ENCODE measurements at places on chromosomes 7 and 10. TPM values are rescaled to one million over a fixed set of nuclear protein-coding genes. Genes with fewer than 3 reads are reported as not detected.

DNA sequence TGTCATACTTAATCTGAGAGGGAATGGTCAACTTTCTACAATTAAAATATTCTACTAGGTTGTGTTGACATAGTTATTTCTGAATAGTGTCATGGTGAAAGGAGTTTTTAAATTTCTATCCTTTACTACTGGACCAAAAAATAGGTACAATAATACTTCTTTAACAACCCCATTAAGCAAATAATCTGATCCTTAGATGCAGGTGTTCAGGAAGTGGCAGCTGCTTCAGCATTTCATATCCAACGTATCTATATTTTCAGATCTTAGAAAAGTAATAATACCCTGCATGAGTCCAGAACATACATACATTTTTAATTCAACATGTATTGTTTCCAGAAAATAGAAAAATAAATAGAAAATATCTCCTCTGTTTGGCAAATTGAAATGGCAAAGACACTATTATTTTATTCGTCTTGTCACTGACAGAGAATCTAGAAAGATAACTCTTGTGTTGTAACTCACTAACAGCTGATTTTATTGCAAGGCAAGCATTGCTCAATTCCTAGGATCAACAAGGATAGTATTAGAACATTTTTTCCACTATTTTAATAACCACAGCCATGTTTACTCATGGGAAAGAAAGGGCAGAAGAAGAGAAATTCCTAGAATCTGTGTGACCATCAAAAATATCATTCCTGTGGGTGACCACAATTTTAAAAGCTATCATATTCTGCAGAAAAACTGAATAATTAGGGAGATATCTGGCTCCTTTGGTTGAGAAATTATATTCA, 159.3 kb upstream of the CNTNAP2 start:
- no peak for DNase-seq

- no peak for DNase-seq
Measured at GRCh38 chr7:116454377-116454776, 45.2 kb upstream of the CAV2 start.

DNA sequence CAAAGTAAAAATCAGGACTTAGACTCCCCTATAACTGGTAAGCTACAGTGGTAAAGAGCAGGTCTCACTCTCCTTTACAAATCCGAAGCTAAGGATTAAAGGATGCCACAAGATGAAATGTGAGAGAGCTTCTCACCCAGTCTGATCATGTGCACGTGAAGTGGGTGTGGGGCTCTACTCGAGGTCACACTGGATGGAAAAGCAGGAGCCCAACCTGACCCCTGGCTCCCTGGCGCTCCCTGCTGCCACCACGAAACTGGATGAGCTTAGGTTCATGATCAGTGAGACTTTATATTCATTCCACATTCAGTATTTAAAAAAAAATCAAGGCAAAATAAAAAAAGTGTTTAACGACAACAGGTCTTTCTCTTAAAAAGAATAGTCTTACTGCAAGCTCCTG, 21.7 kb upstream of the FOXI2 start:
- no peak for DNase-seq

DNA sequence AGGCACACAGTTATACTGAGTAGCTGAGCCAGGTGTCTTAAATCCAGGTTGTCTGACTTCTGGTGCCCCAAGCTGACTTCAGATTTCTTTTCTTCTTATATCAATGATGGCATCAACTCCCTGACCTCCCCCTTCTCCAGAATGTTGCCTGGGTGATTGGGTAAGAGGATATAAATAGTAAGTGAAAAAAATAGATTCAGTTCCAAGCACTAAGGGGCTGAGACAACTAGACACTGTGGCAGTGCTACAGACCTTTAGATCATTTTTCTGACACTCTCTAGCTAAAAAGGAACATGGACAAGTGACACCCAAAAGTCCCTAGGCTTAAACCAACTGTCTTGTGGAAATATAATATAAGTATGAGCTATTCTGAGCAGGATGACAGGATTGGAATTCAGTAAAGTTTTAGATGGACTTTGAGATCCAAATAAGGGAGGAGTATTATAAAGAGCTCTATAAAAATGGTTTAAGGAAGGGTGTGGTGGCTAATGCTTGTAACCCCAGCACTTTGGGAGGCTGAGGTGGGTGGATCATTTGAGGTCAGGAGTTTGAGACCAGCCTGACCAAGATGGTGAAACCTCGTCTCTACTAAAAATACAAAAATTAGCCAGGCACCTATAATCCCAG, 589.1 kb upstream of the GALNT17 start:
- no peak for DNase-seq

- DNase-seq: no peak
Measured at GRCh38 chr10:130180416-130180815, 44.2 kb downstream of the GLRX3 start.

DNA sequence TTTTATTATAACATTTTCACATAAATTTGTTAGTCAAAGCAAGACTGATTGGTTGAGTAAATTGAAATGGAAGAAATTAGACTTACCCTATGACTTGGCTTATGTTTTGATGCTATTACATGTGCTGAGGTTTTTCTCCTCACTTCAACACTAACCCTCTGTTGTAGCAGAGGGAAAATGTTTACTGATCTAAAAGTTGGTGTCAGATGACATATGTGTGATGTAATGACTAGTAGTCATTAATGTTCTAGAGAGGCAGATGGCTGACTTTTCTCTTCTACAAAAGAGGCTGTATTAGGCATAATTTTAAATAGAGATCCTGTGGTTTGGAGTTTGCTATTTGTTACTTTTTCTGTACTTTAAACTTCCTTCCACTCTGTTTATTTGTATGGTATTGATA, 266.0 kb downstream of the BBS9 start:
- no peak for DNase-seq

- no peak for DNase-seq
Measured at GRCh38 chr7:92670204-92670851, 80.1 kb upstream of the FAM133B start.

DNA sequence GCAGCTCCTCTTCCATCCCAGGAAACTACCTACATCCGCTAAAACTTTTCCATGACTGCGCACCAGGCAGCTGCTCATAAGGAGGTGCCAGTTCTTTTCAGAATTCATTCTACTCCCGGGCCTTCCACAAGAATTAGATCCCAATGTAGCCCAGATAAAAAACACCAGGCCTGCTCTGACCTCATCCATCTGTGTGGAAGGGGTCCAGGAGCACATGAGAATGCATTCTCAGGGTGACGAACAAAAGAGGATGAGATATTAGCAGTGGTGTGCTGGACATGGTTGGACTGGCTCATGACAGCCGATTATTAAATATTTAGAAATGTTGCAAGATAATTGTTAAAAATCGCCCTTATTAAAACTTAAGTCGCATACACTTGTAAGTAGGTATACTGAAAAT, 43.2 kb upstream of the STEAP1B start:
- DNase-seq: no peak

GRCh38 chr10:118343549-118343948, 1.4 kb upstream of the FAM204A start:
- no peak for DNase-seq

DNA sequence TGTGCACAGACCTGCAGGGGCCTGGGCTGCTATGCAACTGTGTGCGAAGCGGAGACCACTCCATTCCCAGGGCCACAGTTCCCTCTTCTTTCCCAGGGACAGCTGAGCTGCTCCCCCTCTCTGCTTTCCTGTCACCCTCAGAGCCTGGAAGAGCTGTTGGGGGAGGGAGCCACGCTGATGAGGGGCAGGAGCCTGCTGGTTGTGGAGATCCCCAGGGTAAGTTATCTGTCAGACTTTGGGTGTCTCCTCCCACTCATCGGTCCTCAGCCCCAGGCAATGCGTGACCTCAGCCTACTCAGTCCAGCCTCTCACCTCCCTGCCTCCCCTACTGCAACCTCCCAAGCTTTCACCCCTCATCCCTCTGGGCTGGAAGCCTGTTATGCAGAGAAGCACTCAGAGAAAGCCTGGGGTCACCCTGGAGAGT, 53.5 kb downstream of the ZNF467 start:
- no peak for DNase-seq

DNA sequence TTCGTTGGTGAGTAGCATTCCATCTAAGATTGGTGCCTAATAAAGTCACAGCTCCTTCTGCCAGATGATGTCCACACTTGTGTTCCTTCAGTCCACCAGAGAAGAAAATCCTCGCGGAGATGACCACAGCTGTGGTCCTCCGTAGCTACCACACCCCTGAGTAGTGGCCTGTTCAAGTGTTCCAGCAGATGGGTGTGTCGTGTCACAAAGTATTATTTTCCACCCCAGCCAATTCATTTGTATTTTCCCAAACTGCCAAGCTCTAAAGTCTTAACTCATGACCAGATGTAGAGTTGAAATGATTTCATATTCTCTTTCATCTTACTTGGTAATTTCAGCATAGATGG, 251.3 kb upstream of the TCF7L2 start:
- no peak for DNase-seq

The PRKAG2 gene
- 298 TPM for total RNA-seq

The CDK6 gene
- total RNA-seq: 9.3 TPM

The TEX36 gene
- total RNA-seq: not detected

The PTF1A gene
- total RNA-seq: not detected

The MYL10 gene
- total RNA-seq: not detected
